Left colon (tissue), 2 donors: ENCODE measurements at places on chromosomes 2 and 18. TPM values are rescaled to one million over a fixed set of nuclear protein-coding genes. Genes with fewer than 3 reads are reported as not detected.

GRCh38 chr2:169112841-169113240 lies 43.5 kb downstream of the DHRS9 start:
- DNase-seq = no peak

DNA sequence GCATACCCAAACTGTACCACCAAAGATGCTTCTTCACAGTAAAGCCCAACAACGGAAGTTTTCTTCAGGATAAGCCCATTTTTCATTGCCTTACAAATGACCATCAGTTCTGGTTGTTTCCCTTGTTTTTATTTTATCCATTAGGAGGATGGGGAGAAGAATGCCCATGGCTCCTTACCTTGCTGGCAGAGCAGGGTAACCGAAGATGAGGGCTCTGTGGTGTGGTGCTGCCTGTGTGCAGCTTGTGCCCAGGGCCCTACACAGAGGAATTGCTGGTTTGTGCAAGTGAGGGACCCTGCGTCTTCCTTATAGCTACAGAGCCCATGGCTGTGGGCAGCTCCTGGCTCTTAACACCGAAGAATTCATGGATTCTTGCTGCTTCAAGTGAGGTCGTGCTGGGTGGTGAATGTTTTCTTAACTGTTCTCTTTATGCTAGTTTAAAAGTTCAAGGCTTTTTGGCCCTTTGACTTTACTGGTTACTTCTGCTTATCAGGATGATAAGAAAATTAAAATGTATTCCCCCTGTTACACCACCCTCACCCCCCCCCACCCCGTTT lies 110.6 kb downstream of the MAP4K4 start:
- DNase-seq = no peak

DNA sequence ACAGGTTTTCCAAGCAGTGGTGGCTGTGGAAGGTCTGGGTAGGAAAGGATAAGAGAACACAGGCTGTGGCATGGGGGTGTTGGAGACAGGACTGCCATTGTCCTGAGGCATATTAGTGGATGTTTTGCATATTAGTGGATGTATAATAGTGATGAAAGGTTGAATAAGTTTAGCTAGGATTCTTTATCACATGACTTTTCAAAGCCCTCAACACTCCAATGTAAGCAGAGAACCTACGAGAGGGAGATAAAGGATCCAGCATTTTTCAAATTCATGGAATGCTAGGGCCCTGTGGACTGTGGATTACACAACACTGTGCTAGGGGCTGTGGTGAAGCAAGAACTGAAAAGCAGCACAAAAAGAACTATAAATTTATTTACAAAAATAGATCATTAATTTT lies 63.2 kb downstream of the POLE4 start:
- no peak for DNase-seq

- no peak for DNase-seq
These were observed 173.1 kb upstream of the HS6ST1 start for GRCh38 chr2:128491692-128492244.

DNA sequence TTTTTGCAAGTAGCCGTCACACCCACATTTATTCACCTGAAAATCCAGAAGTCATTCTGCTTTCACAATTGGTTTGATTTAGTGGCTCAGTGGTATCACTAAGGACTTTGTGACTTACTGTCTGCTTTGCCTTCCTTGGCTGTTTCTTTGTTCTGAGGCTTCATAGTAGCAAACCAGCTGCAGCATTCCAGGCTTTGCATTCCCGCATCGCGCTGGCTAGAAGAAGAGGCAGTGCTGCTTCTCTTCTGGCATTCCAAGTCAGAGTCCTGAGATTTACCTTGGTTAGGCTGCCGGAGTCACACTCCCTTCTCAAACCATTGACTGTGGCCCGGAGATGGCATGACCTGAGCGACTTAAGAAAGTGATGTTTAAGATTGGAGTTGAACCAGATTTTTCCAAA lies 35.1 kb downstream of the MYO1B start:
- no peak for DNase-seq

PDCL3 gene
- 19.6 TPM for total RNA-seq

DNA sequence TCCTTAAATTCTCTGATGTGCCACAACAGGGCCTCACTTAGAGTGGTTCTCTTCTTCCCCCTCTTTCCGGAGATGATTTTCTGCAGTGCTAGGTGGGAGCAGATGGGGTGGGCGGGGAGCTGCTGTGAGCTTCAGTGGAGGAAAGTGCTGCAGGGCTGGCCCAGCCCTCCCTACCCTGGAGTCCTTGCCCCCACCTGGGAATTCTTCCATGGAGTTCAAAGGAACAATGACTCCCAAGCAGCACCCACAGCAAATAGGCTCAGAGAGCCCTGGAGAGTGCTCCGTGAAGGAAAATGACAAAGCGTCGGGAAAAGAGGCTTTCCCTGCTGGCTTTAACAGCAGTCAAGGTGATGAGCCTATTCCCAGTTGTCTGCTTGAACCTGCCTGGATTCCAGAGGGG lies 28.8 kb downstream of the LOXHD1 start:
- DNase-seq = no peak

CFAP65 gene
- 0.39 TPM for total RNA-seq

DNA sequence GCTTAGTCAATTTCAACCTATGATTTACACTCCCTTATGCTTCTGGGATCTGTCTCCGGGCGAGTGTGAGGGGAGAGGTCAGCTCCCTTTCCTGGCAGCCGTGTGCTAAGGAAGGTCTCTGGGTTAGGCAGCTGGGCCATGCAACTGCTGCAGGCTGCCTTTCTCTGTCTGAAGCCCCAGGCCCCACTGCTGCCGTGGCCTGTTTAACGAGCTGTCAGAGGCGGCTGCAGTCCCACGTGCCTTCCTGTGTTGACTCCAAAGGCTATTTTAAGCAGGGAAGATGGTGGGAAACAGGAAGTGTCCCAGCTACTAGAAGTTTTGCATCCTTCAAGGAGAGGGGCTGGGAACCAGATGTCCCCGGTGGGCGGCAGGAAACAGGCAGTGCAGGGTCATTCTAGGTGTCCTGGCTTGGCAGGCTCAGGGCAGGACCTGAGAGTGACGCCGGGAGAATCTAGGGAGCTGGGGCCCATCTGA lies 186.4 kb downstream of the TNS1 start:
- DNase-seq = no peak

GRCh38 chr2:147499785-147500184 lies 345.0 kb upstream of the ACVR2A start:
- no peak for DNase-seq

DNA sequence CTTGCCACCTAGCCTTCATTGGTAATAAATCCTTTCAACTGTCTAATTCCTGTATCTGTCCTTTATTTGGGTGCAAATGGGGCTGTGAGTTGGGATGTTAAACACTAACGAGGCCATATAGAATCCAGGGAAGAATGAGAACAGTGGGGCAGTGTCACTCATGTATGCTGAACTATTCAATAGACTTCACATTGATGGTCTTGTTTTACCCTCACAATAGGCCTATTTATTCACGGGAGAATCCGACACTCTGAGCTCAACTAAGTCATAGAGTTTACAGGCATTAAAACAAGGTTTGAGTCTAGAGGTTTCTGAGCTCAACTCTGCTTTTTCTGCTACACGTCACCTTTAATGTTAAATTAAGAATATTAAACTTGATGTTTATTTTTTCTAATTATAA lies 421.6 kb downstream of the SOX11 start:
- no peak for DNase-seq

UGT1A8 gene
- total RNA-seq = 25.1 TPM

PMAIP1 gene
- total RNA-seq = 1.8 TPM

DNA sequence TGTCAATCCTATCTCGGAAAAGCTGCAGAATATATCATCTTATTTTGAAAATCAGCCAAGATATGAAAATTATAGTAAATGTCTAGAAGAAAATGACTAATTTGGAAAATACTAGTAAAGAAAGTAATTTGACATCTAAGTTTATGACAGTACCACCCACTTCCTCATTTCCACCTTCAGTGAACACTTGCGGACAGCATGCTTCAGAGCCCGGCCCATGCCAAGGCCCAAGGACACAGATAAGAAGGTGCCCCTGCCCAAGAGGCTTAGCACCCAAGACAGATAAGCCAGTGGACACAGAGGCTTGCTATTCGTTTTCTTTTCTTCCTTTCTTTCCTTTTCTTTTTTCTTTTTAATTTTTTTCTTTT lies 4.8 kb upstream of the KCNG2 start:
- DNase-seq = peak; percentile 21

GRCh38 chr2:191386938-191387536 lies 141.8 kb downstream of the MYO1B start:
- no peak for DNase-seq

- DNase-seq = no peak
These were observed 1.5 kb upstream of the RRM2 start for GRCh38 chr2:10120877-10121574.

GRCh38 chr2:11945139-11946126 lies 199.0 kb downstream of the LPIN1 start:
- no peak for DNase-seq

- no peak for DNase-seq
These were observed 3.2 kb upstream of the RNF149 start for GRCh38 chr2:101311696-101312017.

DNA sequence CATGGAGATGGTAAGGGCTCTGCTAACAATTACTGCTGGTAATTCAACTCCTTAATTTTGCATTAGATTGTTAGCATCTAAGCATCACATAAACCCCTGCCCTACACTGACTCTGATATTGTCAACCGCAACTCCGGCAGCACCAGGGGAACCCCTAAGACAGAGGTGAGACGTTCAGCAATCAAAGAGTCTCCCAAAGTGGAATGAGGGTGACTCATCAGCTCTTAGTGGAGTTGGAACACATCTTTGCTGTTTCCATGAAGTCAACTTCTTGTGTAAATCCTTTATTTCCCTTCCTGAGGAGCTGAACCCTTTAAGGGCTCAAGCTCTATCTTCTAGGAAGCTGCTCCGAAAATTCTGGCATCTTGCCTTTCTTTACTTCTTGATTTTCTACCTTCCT lies 52.1 kb downstream of the ABCG8 start:
- DNase-seq = no peak

RELCH gene
- total RNA-seq = 61.1 TPM

LBH gene
- total RNA-seq = 14.5 TPM

DNA sequence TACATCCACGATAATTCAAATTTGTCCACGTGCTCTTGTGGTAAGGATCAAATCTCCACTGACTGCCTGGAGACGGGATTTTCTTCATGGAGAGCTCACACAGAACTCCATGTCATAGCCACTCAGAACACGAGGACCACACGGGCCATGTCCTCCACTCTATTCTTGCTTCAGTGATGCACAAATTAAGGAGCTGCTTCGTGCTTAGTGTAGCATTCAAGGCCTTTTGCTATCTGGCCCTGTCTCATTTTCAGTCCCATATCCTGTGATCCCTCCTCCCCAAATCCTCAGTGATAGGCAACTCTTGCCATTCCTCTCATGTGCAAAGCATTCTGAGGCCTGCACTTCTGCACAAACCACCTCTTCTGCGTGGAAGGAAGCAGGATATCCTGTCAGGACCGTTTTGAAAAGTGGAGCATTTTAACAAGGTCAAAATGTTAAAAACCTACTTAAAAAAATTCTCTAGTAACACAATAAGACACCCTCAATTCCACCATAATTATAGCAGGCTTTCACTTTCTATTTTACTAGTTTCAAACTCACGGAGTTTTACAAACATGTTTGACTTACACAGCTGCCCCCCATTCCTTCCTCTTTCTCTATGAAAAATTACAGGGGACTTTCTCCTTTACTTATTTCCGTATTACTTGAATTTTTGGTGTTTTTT lies 35.2 kb downstream of the ST3GAL5 start:
- DNase-seq = no peak

GRCh38 chr2:136055929-136056688 lies 61.8 kb downstream of the CXCR4 start:
- no peak for DNase-seq

KIAA2012 gene
- total RNA-seq = not detected

GRCh38 chr2:174395969-174396630 lies 570 bp downstream of the SCRN3 start:
- no peak for DNase-seq

DNA sequence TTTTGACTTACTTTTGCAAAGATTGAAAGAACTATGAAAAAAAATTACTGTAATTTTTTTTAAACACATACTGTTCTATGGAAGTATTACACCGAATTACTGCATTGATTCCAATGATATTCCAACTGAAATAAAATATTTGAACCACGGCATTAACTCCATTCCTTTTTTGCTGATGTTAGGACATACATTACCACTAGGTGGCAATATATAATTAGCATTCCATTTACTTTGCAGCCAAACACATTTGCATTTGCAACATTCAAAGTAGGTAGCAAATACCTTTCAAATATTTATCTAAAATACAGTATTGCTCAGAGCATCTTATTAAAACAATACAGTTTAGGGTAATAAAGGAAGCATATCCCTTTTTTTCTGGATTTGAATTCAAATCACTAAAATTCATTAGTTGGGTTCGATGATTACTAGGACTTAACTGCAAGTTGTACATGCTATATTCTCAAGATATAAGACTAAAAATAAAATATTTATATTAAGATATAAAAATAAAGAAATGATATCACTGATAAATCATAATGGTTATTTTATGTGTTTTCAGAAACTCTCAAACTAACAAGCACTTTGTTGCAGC lies 31.3 kb downstream of the LANCL1 start:
- no peak for DNase-seq

DNA sequence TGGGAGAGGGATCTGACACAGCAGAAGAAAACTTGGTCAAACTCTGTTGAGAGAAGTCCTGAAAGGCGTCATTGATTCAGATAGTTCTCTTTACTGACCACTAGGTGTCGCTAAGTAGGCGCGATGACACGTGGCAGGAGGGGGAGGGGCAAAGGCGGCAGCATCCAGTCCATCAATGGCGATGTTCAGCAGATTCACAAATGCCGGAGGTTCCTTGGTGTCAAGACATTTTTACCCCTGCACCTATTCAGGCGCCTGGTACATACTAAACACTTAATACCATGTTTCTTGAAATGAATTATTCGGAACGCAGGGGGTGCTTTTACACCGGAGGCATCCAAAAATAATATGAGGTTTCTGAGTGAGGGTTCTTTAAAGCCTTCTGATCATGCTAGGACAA lies 3.0 kb upstream of the PLEK start:
- DNase-seq = peak; percentile 86

DNA sequence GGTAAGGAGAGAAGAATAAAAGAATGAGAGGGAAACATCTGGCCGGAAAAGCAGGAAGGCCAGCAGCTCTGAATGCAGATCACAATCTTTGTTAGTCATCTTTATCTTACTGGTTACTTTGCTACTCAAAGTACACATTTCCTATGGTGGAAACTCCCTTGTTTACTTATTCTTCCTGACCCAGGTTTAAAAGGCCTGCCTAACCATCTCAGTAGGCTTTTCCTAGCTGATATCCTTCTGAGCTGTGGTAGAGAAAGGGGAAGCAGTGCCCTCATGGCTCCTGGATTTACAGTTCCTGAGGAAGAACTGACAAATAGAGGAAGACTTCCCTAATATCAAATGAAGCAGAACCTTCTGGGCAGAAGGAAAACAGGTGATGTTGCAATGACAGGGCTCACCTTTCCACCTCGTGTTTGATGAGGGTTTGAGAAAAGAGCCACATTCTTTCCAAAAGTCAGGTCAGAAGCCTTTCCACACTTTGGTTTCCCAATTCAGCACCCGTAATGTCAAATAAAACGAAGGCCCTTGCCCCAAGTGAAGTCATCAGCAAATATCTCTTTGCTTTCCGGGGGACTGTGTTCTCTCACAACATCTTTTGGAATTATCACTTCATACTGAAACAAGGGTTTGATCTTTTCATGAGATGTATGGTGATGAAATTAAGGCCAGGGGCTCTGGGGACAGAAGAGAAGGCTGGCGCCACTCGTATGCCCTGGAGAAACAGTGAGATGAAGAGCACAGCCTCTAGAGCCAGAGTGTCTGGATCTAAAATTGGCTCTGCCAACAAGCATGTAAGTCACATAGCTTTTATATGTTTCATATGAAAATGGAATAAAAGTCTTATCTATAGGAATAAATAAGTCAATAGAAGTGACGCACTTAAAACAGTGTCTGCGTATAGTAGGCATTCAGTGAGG lies 26.7 kb upstream of the APOB start:
- no peak for DNase-seq
